ENCODE measurements at places on chromosomes 1 and 21.

GRCh38 chr1:230230948-230231773, 164.1 kb downstream of the GALNT2 start:
- DNase-seq = no peak

GRCh38 chr1:8329439-8329838, 11.5 kb downstream of the SLC45A1 start:
- no peak for DNase-seq

DNA sequence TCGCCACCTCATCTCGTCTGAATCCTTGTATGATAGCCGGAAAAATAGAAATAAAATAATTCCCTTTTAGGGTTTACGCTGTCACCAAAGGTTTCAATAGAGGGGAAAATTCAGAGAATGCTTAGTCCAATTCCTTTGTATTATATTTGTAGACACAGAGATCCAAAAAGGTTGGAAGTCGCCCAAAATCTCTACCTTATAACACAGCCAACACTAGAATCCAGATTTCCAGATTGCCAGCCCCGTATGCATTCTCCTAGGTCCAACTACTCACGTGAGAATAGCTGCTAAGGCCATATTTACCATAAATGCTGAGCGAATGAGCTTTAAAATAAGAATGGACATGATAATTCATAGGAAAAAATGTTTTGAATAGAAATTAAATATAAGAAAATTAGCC, 124.5 kb downstream of the KCNK1 start:
- DNase-seq = no peak

- DNase-seq = no peak
These were observed 117.7 kb upstream of the ETS2 start for GRCh38 chr21:38688068-38688467.

- no peak for DNase-seq
These were observed 56.0 kb downstream of the FOXJ3 start for GRCh38 chr1:42279055-42279454.

All from coronary artery (tissue), 2 donors.